ENCODE measurements at places on chromosomes 7 and 10.

DNA sequence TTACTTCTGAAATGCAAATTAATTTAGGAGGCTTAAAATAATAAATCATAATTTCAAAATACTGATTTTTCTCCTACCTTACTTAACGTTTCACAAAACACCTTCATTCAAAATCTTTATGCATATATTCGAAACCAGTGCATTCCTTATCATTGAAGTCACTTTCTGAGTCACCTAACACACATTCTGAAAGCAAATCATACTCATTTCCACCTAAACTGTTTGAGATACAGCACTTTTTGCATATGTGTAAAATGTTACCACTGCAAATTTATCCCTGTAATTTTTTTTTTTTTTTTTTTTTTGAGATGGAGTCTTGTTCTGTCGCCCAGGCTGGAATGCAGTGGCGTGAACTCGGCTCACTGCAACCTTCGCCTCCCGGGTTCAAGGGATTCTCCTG is 15.7 kb downstream of the PPP3CB start:
- DNase-seq, result no peak

DNA sequence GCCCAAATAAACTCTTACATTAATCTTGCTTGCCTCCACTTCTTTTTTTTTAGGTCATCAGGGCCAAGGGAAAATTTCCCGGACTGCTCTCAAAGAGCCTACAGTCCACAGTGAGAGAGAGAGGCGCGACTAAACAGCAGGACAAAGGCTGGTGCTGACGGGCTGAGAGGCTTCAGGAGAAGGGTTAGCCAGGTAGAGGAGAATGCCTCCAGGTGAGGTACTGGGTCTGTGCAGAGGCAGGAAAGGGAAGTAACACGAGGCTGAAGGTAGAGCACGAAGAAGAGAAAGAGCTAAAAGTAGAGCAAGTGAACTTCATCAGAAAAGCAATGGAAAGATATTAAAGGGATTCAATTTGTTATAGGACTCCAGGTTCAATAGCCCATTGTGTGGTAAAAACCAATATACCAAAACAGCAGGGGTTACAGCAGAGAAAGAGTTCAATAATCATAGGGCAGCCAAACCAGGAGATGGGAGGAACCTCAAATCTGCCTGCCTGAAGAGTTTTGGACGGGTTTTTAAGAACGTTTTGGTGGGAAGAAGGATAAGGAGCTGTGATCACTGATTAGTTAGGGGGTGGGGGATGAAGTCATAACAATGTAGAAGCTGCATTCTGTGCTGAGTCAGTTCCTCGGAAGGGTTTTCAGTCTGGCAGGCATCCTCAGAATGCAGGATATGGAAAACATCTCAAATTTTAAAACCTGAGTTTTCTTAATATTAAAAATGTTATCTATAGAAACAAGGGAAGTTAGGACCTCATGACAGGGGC is 171.5 kb downstream of the AKR1D1 start:
- DNase-seq, result no peak

- DNase-seq, result no peak
Measured at GRCh38 chr7:964401-965231, 10.1 kb upstream of the ADAP1 start.

GRCh38 chr7:29278337-29279069 is 83.9 kb downstream of the CHN2 start:
- DNase-seq, result no peak

- DNase-seq, result no peak
Measured at GRCh38 chr10:113157441-113157840, 207.4 kb downstream of the TCF7L2 start.

DNA sequence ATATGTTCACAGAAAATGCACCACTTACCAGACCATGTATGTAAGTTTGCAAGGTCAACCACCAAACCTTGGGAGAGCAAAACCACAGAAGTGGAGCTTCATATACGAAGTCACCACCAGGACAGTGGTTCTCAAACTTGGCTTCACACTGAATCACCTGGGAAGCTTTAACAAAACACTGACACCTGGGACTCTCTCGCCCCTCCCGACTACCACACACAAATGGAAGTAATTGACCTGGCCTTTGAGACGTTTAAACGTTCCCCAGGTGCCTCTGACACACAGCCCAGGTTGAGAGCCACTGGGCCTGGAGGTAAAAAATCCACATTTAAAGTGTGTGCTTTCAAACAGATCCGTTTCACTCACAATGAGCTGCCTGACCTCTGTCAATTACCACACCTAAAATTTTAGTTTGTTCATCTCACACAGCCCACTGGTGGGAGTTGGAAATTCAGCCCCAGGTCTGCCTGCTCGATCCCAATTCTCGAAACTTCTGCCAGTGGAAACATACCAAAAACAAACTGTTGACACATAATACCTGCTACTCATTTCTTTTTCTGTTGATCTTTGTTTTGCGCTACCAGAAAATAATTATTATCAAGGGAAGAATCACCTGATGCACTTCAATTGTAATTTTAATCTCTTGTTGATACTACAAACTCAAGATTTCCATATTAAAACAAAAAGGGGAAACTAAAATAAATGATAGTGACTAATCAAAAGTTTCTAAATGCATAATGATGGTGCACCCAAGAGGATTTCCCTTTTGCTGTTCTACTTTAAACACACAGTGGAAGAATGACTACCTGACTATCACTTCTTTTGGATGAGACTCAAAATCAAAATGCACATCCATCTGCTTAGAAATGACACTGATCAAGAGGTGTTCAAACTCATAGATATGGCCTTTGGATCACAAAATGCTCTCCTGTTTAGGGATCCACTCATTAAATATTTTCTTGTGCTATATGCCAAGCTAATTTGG is 26.6 kb downstream of the CDNF start:
- no peak for DNase-seq

DNA sequence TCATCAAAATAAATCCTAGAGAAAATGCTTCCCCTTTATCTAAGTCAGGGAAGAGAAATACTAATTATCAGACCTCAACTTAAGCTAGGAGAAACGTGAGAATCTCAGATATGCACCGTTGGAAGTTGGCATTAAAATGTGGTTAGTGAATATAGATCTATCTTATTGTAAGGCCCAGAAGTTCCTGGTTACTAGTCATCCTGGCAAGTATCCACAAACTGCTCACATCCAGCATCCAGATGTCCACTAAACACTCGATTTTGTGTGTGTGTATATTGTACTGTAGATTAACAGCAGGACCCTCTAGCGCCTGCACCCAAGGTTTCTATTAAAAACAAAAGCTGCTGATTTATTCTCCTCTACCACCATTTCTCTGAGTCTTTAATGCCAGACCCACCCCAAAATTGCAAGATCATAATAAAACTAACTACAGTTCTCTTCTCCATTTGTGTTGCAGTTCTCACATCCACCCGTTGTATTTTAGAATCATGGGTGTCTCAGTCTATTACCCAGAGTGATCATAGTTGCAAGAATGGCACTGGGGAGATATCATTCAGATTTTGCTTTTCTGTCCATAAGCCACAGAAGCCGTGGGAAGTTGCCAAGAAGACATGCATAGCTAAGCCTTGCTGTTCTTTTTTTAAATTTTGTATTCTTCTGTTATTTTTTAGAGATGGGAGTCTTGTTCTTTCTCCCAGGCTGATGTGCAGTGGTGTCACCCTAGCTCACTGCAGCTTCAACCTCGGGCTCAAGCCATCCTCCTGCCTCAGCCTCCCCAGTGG is 165.4 kb downstream of the KIAA1217 start:
- DNase-seq, result no peak

All from stimulated activated CD4-positive, alpha-beta T cell treated with anti-CD3 and anti-CD28 coated beads, TNF-alpha, amount 100 ng/mL, for 24 hours (primary cell).